ENCODE measurements at places on chromosomes 12 and 14.

- no peak for DNase-seq
Observed at GRCh38 chr14:101492716-101493115, 68.6 kb upstream of the DIO3 start.

DNA sequence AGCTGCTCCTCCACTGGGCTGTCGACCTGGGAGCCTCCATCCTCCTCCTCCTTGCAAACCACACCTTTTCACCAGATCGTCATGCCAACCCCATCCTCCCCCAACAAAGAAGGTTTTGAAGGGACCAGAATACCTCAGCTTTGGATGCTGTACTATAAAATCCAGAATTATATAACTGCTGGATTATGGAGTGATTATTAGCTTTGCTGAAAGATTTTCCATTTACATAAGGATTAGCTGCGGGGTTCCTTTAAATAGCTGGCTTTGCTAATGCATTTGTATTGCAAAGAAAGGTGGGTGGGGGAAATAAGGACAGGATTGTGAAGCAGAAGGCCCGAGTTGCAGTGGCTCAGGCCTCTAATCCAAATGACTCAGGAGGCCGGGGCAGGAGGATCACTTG is 36.6 kb downstream of the ESRRB start:
- DNase-seq = no peak

GRCh38 chr12:46744283-46744682 is 81.5 kb downstream of the SLC38A4 start:
- no peak for DNase-seq

DNA sequence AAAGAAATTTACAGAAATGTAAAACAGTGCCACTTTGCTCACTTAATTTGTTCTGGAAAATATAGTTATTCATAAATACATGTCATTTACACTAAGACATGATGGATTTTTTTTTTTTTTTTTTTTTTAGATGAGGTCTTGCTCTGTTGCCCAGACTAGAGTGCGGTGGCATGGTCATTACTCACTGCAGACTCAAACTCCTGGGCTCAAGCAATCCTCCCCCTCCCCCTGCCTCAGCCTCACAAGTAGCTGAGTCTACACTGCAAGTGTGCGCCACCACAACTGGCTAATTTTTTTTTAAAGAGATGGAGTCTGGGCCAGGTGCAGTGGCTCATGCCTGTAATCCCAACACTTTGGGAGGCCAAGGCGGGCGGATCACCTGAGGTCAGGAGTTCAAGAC is 101.2 kb downstream of the PPP2R5C start:
- DNase-seq = no peak

DNA sequence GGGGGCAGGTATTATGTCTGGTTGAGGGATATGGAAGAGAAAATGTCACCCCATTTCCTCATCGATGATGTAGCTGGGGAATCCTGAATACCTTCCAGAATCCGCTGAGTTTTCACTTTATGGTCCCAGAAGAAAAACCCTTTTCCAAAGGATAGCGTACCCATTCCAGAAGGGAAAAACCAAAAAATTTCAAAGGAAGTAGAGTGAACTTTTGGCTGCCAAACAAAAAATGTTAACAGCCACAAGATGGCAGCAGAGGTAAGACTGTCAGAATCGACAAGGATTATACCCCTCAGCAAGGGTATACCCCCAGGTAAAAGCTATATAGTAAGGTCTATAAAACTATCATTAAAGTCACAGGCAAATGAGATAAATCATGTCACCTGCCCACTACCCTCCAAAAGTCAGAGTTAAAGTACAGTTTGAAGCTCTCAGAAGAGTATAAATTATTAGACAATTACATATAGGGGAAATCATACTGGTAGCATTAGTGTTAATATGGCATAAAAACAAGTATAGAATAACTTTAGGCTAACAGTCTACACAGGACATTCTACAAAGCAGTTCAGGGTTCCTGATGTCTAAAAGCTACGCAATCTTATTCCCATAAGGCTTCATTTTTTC is 18.0 kb downstream of the ACIN1 start:
- DNase-seq = peak; percentile 63

All from brain (organoid and tissue), 16 donors.